NCI-H446 (cell line): ENCODE measurements at places on chromosomes 4 and X.

GRCh38 chrX:1394731-1395501 is 3.0 kb upstream of the SLC25A6 start:
- no peak for DNase-seq

GRCh38 chrX:542179-542578 is 88.4 kb upstream of the SHOX start:
- DNase-seq = no peak

DNA sequence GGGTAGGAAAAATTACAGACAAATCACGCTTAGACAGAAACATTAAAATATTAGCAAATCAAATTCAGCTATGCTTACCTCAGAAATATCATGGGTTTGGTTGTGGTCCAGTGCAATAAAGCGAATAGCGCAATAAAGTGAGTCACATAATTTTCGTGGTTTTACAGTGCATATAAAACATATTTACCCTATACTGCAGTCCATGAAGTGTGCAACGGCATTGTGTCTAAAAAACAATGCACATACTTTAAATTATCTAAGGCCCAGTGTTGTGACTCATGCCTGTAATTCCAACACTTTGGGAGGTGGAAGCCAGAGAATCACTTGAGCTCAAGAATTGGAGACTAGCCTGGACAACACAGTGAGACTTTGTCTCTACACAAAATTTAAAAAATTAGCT is 195.7 kb upstream of the IL1RAPL1 start:
- DNase-seq = no peak

- DNase-seq = no peak
These were observed 52.6 kb upstream of the ARX start for GRCh38 chrX:25068340-25068739.

- DNase-seq = no peak
These were observed 230.9 kb downstream of the C4orf33 start for GRCh38 chr4:129326571-129327460.

GRCh38 chr4:166003811-166004210 is 130.8 kb downstream of the TLL1 start:
- no peak for DNase-seq

DNA sequence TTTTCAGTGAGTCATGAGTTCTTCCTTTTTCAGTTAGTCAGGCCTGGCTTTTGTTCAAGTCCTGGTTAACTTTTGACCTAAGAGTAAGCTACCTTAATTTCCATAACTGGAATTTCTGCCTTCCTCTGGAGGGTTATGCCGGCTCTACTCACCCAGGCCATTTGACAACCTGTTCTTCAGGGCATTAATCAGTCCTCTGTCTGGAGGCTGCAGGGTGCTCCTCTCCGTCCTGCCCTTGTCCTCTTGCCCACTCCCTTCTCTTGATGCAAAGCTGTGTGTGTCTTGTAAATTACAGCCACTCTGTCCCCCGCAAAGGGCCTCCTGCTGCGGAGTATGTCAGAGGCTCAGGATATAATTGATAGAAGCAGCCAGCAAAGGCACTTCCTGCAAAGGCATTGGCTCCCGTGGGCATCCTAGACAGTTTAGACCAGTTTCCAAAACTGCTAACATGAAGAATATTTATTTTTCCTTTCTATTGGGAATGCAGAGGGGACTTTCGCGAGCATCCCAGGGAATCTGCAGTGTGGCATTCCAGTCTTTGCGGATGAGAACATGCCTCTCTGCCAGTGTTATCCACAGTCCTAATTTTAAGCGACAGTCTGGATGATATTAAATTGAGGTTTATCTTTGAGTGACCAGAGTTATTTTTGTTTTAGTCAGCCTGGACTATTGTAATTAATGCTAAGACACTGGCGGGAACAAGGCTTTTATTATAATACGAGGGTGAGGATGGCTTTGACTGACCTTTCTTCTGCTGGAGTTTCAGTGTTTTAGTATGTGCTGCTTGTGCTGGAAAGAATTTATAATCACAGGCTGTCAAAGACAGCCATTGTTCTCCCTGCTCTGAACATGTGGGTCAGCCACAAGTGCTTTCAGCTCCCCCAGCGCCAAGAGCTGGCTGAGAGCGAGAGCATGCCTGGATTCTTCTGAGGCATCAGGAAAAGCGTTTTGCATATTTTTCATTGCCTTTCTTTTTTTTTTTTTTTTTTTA is 74.2 kb downstream of the LIMCH1 start:
- peak; percentile 54 for DNase-seq

DNA sequence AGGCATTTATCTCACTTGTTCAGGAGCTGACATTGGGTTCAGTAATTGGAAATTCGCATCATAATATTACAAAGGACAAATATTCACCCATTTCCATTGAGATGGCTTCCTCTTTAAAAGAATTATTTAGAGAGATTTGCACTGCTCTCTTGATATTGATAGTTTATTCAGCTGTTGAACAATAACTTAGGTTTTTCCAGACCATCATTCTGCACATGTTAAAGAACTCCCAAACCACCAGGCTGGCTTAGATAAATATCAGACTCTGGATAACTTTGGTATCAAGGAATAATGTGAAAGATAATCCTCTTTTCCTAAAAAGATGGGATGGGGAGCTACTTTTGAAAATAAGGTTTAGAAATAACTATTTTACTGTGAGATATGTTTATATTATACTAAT is 154.0 kb downstream of the GASK1B start:
- no peak for DNase-seq

- no peak for DNase-seq
These were observed 19.4 kb downstream of the HMX1 start for GRCh38 chr4:8852118-8852704.

DNA sequence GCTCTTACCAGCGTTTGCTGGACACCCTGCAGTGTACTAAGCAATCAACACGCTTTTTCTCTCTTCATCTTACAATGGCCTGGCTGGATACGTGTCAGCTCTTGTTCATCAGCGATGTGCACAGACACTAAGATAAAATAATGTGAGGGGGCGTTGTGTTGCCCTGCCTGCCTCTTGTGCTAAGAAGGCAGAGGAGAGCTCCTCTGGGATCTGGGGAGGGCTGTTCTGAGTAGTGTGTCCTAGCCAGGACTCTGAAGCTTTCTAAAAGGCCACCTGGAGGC is 49.7 kb downstream of the NELFA start:
- DNase-seq = no peak

DNA sequence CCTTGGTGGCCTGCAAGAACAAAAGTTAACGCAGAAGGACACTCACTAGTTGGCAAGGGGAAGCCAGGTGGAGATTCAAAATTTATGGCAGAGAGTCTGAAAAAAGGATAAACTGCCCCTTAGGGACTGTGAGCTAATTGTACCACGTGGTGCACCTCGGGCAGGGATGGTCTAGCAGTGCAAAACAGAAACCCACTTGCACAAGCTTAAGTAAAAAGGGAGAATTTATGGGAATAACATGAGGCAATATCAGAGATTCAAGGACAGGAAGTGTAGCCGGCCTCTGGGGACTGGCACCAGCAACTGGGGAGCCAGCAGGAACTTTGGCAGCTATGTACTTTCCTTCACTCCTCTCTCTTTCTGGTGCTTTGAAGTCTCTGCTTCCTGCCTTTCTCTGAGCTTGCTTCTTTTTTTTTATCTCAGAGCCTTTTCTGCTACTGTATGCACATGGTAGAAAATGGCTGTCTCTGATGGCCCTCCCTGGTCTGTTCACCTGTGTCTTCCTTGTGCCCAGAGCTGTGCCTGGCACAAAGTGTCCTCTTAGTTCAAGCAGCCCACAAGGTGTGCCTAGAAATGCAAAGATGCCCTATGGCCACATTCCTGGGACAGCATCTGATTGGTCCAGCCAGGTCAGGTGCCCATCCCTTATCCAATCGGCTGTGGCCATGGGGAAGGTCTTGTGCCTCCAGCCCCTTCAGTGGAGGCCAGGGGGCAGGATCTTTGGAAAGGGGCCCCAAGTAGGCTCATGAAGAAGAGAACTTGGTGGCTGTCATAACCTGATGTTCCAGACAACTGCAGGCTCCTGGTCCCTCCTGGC is 114.8 kb upstream of the ATP6AP2 start:
- DNase-seq = no peak

DNA sequence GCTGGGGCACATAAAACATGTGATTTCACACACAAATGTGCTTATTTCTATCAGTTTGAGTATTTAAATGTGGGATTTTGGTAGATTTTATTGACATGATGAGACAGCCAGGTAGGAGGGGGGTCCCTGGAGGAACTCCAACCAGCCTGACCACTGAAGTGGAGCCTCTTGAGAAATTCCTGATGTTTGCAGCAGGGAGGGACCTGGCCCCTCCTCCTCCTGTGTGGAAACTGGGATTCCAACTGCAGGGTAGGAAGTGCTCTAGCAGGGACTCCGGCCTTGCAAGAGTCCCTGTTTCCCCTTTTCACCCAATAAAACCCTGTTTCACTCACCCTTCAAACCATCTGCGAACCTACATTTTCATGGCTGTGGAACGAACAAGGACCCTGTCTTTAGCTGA is 2224.0 kb upstream of the AGA start:
- no peak for DNase-seq

- no peak for DNase-seq
These were observed 942 bp upstream of the APLN start for GRCh38 chrX:129655547-129656249.

DNA sequence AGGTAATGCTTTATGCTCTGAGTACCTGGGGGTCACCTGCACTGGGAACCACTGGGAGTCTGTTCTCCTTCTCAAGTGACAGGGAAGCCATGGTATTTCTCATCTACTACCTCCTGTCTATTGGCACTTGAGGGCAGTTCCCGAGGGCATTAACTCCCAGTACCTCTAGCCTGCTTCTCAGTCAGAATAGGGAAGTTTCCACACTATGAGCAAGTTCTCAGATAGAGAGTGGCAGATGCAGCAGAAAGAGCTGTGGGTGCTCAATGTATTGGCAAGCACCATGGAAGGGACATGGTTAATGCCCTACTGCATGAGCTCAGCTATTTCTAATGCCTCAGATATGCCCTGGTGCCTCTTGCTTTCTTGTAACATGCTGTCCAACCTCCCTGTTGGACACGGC is 74.1 kb downstream of the ANOS1 start:
- DNase-seq = no peak
